ENCODE measurements at places on chromosomes 7 and 10.

- no peak for DNase-seq
Observed at GRCh38 chr10:17220652-17221100, 7.4 kb upstream of the VIM start.

GRCh38 chr7:130149281-130150139, 55.7 kb downstream of the TMEM209 start:
- no peak for DNase-seq

DNA sequence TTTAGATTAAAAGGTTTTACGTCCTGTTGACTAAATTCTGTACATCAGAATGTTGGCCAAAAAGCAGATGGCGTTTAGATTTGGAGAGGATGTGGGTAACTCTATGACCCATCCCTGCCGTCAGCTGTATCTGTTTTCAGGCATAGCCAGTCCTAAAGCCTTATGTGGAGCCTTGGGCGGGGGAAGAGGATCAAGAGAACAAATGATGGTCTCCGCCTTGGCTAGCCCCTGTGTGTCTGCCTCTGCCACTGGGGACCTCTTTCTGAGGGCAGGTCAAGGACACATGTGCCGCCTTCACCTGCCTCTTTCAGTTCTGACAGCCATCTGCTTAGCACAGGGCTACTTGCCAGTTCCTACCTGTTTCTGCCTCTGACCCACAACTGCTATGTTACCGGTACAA, 24.1 kb downstream of the PDSS1 start:
- no peak for DNase-seq

DNA sequence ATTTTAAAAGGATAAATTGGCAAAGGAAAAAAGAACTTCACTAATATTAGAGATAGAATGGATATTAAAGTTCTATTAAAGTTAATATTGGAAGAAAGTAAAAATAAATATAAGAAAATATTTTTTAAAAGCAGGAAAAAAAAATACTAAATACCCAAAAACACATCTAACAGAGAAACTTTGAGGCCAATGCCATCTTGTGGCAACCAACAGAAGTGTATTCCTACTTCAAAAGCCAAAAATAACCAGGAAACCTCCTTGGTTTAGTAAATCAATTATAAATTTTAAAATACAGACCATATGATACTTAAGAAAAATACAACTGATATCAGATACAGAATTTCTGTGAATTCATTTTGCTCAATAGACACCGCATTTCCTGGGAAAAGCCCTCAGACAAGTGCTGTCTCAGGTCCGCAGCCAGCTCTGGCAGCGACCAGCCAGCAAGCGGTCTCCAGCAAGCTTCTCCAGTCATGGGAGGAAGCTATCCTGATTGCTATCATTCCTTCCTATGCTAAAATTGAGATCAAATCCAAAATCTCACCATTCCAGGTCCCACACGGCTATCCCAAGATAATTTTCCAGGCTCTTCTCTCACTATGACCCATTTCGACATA, 65.3 kb downstream of the LMBR1 start:
- peak; percentile 7 for DNase-seq

- no peak for DNase-seq
Observed at GRCh38 chr10:103513380-103514060, 20.0 kb downstream of the NEURL1 start.

- DNase-seq: no peak
Observed at GRCh38 chr7:41185851-41186250, 517.0 kb downstream of the INHBA start.

- no peak for DNase-seq
Observed at GRCh38 chr10:34222359-34222758, 592.7 kb downstream of the PARD3 start.

GRCh38 chr7:114860206-114860605, 61.7 kb upstream of the MDFIC start:
- DNase-seq: no peak

DNA sequence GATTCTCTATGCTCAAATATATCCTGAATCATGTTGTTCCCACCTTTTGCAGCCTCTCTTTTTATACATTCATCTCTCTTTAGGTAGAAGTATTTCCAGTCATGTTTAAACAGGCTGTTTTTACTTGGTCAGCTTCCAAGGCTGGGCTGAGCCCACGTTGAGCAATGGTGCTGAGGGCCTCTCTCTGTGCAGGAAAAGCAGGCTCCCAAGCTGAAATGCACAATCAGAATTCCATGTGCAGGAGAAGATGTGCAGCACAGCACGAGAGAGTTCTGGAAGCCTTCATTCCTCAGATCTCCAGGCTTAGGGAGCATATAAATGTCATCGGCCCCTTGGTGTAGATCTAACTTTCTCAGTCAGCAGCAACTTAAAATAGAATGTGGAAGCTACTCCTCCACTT, 588.5 kb downstream of the TNS3 start:
- DNase-seq: no peak

GRCh38 chr7:8618441-8619070, 185.1 kb downstream of the NXPH1 start:
- DNase-seq: no peak

- DNase-seq: no peak
Observed at GRCh38 chr10:28155726-28156125, 147.1 kb downstream of the MPP7 start.

GRCh38 chr10:53624722-53625121, 852.1 kb upstream of the MBL2 start:
- DNase-seq: no peak

DNA sequence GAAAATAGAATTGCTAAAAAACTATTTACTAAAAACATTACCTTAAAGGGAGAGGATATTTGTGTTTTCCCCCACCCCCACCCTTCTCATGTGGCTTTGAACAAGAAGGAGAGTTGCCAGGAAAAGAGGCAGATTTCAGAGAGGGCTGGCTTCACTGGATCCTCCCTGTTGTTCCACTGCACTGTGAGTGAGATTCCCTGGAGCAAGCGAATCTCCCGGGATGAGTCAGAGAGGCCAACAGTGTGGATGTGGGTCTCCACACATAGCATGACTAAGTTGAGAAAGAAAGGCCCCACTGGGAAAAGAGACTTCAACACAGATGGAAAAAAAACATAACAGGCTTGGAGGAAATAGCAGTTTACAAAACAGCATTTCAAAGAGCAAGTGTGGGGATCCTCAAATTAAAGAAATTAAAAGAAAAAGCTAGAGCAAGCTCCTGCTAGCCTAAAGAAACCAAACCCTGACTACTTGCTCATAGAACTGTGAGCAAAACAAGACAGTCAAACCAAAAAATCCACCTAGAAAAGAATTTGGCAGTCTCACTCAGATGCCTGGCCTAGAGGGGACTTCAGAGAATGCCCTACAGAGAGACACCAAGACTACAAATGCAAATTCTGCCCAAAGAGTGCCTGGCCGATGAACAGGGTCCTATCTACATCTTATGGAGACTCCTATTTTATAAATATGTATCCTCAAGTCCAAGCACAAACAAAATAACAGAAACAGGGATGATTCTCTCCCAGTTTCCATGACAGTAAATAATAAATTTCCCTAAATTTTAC, 3.4 kb downstream of the CAV1 start:
- DNase-seq: peak; percentile 78

DNA sequence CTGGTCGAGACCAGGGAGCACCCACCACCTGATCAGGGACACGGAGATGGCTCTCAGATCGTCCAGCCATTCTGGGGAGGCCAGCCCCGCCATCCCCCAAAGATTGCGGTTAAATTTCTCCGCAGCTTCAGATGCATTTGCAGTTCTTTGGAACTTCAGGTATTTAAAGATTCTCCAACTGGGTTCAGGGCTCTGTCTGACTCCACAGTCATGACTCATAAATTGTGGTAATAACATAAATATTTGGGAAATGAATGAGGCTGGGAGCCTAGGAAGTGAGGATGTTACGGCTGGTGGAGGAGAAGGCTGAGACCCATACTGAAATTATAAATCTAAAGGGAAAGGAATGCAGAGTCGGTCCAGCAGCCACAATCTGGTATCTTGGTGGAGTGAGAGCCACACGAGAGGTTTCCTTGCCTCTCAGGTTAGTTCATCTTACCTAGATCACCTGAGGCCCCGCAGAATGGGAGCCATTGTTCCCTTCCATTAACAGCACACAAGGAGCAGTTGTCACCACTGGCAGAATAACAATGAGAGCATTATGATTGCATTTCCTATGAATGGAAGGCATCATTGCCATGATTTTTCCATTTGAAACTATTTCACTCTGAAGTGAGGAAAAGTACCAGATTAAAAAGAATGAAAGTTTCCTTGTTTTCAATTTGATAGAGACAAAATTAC, 26.7 kb upstream of the DNAJB6 start:
- peak; percentile 88 for DNase-seq

- DNase-seq: no peak
Observed at GRCh38 chr10:119817991-119818888, 54.4 kb downstream of the MCMBP start.

- DNase-seq: no peak
Observed at GRCh38 chr7:113291058-113291457, 172.7 kb upstream of the SMIM30 start.

- DNase-seq: peak; percentile 94
Observed at GRCh38 chr7:74482629-74483401, 29.1 kb downstream of the GTF2IRD1 start.

DNA sequence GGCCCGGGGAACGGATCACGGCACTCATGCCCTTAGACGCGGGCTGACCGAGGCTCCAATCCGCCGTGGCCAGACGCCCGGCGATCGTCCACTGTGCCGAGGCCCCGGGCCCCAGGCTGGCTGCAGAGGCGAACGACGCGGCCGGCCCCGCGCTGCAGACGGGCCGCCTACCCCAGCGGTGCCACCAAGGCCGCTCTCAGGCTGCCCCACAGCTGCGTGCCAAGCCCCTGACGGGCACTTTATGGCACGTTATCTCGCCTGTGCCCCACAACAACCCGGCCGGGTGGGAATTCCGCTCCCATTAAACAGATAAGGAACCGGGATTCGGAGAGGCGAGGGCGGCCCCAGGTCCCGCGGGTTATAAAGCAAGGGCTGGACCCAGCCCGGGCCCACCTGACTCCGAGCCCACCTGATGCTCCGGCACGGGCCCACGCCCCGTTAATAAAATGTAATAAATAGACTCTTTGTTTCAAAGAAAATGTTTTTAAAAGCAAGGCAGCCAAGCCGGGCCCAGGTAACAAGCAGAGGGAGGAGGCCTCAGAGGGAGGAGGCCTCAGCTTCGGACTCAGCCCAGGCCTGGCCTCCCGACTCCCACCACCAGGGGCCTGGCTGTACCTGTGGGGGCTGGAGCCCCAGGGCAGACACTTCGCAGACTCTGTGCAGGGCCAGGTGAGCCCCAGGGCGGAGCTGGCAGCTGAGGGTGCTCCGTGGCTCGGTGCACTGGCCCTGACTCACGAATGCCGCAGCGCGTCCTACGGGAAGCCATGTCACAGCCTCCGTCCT, 79.7 kb downstream of the FOXL3 start:
- no peak for DNase-seq

DNA sequence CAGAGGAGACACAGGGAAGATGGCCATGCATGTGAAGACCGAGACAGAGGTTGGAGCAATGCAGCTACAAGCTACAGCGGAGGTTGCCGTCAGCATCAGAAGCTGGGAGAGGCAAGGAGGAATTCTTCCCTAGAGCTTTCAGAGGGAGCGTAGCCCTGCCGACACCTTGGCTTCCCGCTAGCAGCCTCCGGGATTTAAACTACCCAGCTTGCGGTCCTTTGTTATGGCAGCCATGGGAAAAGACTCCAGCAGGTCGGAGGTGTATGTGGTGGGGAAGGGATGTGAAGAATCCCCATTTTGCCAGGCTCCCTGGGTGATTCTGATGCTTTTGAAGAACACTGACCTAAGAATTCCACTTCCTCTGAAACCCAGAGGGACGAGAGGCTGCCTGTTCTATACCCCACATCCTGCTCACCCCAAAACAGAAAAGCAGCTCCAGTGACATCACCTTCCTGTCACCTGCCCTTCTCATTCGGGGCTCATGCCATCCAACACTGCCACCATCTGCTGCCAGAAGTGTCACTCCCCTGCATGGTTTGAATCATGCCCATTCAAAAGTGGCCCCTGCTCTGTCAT, 3.3 kb upstream of the SEPHS1 start:
- DNase-seq: no peak
